Gastrocnemius medialis (tissue), 4 donors: ENCODE measurements at places on chromosomes 5 and 9. TPM values are rescaled to one million over a fixed set of nuclear protein-coding genes. Genes with fewer than 3 reads are reported as not detected.

DNA sequence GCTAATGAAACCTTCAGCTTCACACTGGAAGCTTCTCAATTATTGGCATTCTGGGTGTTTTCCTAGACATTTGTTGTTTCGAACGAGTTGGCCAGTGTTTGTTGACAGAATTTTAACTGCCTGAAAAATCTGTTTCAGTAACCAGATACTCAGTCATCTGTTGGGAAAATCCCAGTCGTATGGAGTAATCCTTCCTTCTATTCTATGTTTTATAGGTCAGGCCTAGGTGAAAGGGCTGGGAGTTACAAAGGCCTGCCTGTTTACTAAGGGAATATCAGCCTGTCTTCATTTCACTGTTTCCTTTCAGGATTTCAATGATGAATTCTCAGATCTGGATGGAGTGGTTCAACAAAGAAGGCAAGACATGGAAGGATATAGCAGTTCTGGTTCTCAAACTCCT, 59.9 kb downstream of the GRAMD2B start:
- no peaks in the 10 kb centered on the region for H3K27me3 ChIP-seq
- H3K27ac ChIP-seq = peak overlapping the region; percentile 6
- H3K36me3 ChIP-seq = no peaks in the 10 kb centered on the region
- no peak for DNase-seq
- no peak overlapping the region for H3K4me3 ChIP-seq

DNA sequence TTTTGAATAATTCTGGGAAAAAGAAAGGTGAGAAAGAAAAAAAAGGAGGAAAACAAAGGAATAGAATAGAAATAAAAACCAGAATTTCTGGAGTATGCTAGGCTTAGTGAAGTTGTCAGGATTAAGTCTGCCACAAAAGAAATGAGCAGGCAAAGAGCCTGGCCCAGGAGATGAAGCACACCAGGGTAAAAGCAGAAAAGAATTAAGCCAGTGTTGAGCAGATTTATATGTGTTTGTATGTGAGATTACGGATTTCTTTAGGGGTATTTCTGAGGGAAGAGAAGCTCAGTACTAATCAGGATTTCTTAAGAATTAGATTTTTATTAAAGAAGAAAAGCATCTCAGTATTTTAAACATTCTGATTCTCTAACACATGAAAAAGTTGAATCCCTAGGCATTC, 74.5 kb downstream of the MRPS27 start:
- no peak overlapping the region for H3K4me3 ChIP-seq
- H3K36me3 ChIP-seq = no peaks in the 10 kb centered on the region
- H3K27ac ChIP-seq = peak overlapping the region; percentile 39
- DNase-seq = no peak
- no peaks in the 10 kb centered on the region for H3K27me3 ChIP-seq

GRCh38 chr9:28378231-28378630, 805.0 kb upstream of the C9orf72 start:
- no peak overlapping the region for H3K4me3 ChIP-seq
- H3K36me3 ChIP-seq = no peaks in the 10 kb centered on the region
- H3K4me1 ChIP-seq = no peaks in the 10 kb centered on the region
- DNase-seq = no peak
- H3K27me3 ChIP-seq = no peaks in the 10 kb centered on the region
- no peak overlapping the region for H3K27ac ChIP-seq

- H3K36me3 ChIP-seq = no peaks in the 10 kb centered on the region
- H3K4me1 ChIP-seq = peaks cover 28% of the 10 kb centered on the region
- H3K27ac ChIP-seq = peak overlapping the region; percentile 90
Observed at GRCh38 chr9:14350349-14350728, 36.4 kb upstream of the NFIB start.

DNA sequence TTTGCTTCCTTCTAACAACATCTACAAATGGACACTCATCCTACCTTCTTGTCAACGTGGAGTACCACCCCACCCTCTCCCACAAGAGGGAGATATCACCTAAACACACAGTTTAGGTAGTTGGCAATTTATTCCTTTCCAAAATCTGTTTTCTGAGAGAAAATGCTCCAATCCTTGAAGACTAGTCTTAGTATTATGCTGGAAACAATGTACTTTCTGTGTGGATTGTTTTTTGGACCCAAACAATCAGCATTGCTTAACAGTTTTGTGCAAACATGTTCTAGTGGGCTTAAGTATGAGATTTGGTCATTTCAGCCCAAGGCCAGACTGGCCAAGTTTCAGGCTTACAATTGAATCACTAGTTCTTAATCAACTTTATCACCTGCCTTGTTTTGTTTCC, 359.1 kb downstream of the ARHGEF28 start:
- H3K4me1 ChIP-seq = no peaks in the 10 kb centered on the region
- no peak overlapping the region for H3K27ac ChIP-seq
- H3K27me3 ChIP-seq = no peaks in the 10 kb centered on the region
- H3K4me3 ChIP-seq = no peak overlapping the region

GPR151 gene
- not detected for total RNA-seq

ENHO gene
- total RNA-seq = not detected

SPINK5 gene
- total RNA-seq = not detected

LRRC19 gene
- total RNA-seq = not detected

DNA sequence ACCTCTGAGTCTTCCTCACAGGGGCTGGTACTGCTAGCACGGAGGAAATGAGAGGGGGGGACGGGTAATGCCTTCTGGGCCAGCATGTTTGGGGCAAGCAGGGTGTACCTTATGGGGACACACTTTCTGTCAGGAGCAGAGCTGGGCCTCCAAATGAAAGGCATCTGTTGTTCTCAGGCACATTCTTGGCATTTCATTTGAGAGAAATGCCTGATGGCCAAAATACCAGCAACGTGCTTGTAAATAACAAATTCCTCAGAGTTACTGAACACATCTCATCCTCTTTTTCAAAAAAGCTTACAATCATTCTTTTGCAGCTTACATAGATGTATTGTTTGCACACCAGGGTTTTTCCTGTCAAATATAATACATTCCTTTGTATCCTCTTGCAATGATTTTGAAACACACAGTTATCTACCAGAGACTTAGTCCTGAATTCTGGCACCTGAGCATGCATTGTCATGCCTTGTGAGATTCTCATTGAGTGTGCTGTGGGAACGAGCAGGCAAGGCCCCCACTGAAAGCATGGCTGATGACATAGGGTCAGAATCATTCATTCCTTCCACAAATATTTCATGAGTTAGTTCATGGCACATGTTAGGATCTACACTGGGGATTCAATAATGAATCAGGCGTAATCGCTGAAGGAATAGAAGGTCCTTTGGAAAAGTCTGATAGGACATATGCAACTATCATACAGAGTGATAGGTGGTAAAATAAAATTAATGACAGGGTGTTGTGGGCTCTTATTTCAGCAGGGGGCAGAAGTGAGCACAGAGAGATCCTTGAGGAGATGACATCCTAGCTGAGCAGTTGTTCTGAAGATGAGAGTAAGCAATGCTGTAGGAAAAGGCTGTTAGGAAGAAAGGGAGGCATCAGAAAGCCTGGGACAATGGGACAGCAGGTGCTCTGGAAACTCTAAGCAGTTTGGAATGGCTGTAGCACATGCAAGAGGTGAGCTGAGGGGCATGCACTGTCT, 260.9 kb upstream of the TUT7 start:
- H3K4me3 ChIP-seq = no peak overlapping the region
- DNase-seq = no peak
- H3K27me3 ChIP-seq = no peaks in the 10 kb centered on the region
- no peak overlapping the region for H3K27ac ChIP-seq
